ENCODE measurements at places on chromosomes 3 and 15. TPM values are rescaled to one million over a fixed set of nuclear protein-coding genes. Genes with fewer than 3 reads are reported as not detected.

- no peak overlapping the region for H3K27ac ChIP-seq
- H3K27me3 ChIP-seq: no peaks in the 10 kb centered on the region
- H3K36me3 ChIP-seq: no peaks in the 10 kb centered on the region
- no peak for DNase-seq
These were observed 35.8 kb upstream of the THSD4 start for GRCh38 chr15:71079208-71080044.

DNA sequence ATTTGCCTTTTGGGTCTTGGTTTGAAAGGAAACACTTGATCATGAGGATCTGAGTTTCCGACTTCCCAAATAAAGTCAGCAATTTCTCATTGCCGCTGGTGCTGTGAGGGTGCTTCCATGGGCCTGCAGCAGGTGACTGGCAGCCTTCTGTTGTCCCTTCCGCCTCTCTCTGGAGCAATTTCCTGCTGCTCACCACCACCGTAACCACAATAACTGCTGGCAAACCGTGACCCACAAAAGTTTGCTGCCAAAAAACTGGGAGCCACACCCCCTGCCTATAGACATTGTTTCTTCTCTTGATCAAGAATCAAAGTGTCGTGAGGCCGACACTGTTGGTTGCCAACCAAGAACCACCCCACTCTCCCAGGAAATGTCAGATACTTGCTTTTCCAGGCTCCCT is 164.0 kb downstream of the NR2F2 start:
- H3K27ac ChIP-seq: no peak overlapping the region
- H3K36me3 ChIP-seq: no peaks in the 10 kb centered on the region
- no peaks in the 10 kb centered on the region for H3K27me3 ChIP-seq
- DNase-seq: no peak
- H3K4me3 ChIP-seq: no peak overlapping the region

DNA sequence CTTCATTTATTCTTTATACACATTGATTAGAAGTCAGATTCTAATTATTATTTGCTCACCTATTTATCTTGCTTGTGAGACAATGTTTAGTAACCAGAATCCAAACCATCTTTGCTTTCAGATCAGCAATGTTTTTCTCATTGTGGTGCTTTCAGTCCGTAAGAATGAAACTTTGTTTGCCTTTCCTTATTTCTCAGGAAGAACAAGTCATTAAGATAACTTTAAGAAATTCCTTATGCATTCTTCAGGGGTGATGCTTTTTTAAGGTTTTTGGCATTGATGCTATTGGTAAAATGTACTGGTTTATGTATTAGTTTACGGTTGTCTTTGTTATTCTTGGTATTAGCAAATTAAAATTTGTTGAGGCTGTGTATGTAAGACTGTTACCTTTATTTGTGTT is 120.8 kb upstream of the POU1F1 start:
- no peaks in the 10 kb centered on the region for H3K36me3 ChIP-seq
- no peaks in the 10 kb centered on the region for H3K4me1 ChIP-seq
- no peak overlapping the region for H3K27ac ChIP-seq

DNA sequence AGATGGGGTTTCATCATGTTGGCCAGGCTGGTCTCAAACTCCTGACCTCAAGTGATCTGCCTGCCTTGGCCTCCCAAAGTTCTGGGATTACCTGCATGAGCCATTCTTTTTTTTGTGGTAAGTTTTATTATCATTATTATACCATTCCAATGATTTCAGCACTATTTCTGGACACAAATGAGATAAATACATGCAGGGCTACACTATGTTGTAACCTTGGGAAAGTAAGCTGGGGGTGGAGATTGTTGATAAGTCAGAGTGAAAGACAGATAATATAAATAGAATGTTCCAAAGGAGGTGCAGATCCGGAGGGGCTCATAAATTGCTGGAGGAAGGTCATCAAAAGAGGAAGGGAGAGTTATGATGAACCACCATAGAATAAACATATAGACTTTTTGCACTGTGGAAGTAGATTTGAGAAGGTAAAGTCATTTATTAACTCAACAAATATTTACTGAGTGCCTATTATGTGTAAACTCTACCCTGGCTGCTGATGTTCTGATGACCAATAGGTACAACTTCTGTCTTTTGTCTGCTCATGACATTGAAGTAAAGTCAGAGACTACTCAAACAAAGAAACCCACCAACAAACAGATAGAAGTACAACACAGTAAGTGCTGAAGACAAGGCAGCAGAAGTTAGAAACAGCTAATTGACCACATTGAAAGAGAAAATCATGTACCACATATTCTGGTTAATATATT is 478.9 kb upstream of the GOLIM4 start:
- H3K27ac ChIP-seq: no peak overlapping the region
- H3K27me3 ChIP-seq: no peaks in the 10 kb centered on the region
- no peak for DNase-seq
- H3K36me3 ChIP-seq: no peaks in the 10 kb centered on the region
- H3K4me1 ChIP-seq: no peaks in the 10 kb centered on the region

GRCh38 chr3:359672-360071 is 163.1 kb downstream of the CHL1 start:
- no peaks in the 10 kb centered on the region for H3K27me3 ChIP-seq
- H3K4me3 ChIP-seq: no peak overlapping the region
- no peak for DNase-seq
- H3K36me3 ChIP-seq: no peaks in the 10 kb centered on the region
- no peak overlapping the region for H3K27ac ChIP-seq

GRCh38 chr3:121152573-121152972 is 244.6 kb downstream of the STXBP5L start:
- H3K4me3 ChIP-seq: no peak overlapping the region
- no peaks in the 10 kb centered on the region for H3K27me3 ChIP-seq
- H3K36me3 ChIP-seq: no peaks in the 10 kb centered on the region
- H3K27ac ChIP-seq: no peak overlapping the region
- no peaks in the 10 kb centered on the region for H3K4me1 ChIP-seq

Gene UBA7
- total RNA-seq: 283 TPM

Gene LRRC31
- total RNA-seq: not detected
